ENCODE measurements at places on chromosomes 6 and 20.

- no peak for DNase-seq
Measured at GRCh38 chr20:35465976-35466375, 10.6 kb downstream of the CEP250 start.

GRCh38 chr6:19999319-20000191 lies 162.4 kb downstream of the ID4 start:
- DNase-seq = no peak

GRCh38 chr6:160996131-160996601 lies 4.6 kb downstream of the MAP3K4 start:
- no peak for DNase-seq

DNA sequence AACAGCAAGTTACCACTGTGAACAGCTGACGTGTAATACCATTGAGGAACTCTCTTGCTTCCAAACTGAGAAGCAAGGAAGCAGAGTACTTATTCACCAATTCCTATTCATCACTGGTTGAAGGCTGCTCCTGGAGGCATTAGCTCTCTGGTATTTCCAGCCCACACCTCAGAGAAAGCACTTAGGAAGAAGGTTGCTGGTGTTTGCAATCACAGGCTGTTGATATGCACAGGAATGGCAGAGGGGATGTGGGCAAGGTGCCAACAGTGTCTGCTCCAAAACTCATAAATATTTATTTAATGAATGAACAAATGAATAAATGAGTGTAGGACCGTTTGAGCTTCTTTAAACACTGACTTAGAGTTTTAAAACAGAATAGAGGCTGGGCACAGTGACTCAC lies 6.9 kb upstream of the RRBP1 start:
- no peak for DNase-seq

DNA sequence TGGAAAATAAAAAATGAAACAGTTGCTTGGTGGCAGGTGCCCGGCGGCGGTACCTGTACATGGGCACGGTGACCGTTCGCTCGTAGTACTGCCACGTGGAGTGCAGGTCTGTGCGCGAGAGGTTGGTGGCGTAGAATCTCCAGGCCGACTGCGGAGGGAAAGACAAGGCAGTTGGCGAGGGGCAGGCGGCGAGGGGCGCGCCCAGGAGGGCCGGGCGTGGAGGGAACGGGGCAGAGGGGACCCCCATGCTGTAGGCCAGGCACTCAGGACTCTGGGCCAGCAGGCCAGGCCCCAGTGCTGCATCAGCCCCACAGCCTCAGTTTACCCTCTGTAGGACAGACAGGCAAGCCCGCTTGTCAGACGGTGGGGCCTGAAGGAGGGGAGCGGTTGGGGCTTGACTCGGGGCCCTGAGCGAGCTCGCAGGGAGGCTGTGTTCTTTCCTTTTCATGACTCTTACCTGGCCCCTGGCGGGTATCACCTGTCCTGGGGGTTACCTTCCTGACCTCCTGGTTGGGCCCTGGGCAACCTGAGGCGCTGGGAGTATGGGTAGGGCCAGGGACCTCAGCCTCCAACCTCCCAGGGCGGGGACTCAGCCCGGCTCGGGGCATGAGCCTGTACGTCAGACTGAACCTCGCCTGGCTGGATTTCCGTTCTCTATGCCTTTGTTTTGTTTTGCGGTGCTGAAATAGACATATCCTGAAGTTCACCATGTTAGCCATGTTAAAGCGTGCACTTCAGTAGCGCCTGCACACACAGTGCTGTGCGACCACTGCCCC lies 38.5 kb downstream of the KCNQ2 start:
- DNase-seq = no peak

- no peak for DNase-seq
Measured at GRCh38 chr20:59004493-59004762, 2.6 kb downstream of the CTSZ start.

- no peak for DNase-seq
Measured at GRCh38 chr20:62686869-62687830, 21.5 kb upstream of the NTSR1 start.

DNA sequence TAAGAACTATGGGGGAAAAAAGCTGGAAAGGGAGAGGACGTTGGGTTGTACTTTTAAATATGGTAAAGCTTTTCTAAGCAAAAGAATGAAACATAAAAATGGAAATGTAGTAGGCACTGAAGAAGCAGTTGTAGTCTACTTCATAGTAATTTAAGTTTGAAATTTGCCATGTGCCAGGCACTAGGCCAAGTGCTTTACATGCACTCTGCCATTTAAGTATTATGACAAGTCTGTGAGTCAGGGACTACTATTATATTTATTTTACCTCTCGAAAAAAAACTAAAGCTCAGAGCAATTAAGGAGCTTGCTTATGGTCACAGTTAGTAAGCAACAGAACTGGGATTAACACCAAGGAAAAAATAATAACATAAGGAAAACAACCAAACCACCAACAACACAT lies 257.8 kb downstream of the GMDS start:
- DNase-seq = no peak

GRCh38 chr6:113782636-113783035 lies 74.5 kb upstream of the MARCKS start:
- no peak for DNase-seq

DNA sequence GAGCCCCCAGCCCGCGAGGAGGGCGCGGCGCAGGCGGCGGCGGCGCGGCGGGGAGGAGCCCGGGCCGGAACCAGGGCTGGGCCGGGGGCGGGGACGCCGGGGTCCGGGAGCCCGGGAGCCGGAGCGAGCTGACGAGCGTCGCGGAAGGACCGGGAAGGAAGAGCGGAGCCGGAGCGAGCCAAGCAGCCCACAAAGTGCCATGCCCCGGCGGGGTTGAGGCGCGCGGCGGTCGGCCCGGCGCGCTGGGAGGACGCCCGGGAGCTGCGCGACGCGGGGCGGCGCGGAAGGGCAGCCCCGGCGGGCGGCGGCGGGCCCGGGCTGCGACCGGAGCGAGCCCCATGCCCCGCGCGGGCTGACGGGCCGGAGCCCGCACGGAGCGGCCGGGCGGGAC lies 289 bp downstream of the FOXP4 start:
- DNase-seq = no peak

- DNase-seq = no peak
Measured at GRCh38 chr20:10539818-10540553, 104.9 kb downstream of the SLX4IP start.

DNA sequence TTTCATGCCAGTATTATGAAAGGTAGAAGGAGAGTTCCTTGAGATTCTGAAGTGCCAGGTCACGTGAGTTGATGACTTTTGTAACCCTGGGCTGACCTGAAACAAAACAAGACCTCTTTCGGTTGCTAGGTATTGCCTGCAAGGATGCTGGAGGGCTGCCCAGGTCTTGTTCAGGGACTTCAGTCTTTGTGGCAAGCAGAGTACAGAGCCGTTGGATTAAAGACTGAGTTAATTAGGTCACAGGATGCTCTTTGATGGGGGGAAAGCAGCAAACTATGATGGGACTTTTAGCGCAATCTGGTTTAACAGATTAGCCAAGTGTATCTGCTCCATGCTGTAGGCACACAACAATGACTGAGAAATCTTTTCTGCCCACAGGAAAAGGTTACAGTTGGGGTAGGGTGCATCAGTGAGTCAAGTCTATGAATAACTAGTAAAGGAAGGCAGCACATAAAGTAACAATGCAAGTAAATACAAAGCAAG lies 12.8 kb upstream of the ELOVL5 start:
- DNase-seq = no peak

DNA sequence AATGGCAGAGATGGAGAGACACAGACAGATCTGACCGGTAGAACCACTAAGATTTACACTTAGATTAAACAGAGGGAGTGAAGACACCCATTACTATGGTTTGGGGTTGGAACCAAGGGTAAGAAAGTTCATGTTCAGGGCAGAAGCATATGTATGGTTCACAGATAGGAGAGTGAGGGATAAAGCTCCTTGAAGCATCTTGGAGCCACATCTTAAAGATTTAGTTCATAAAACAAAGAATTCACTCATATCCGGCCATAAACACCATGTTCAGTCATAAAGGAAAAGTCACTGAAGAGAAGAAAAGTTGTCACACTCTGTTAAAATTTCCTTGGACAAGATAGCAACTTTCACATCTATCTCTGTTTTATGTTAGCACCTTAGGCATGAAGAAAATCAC lies 18.0 kb downstream of the STX7 start:
- DNase-seq = no peak

DNA sequence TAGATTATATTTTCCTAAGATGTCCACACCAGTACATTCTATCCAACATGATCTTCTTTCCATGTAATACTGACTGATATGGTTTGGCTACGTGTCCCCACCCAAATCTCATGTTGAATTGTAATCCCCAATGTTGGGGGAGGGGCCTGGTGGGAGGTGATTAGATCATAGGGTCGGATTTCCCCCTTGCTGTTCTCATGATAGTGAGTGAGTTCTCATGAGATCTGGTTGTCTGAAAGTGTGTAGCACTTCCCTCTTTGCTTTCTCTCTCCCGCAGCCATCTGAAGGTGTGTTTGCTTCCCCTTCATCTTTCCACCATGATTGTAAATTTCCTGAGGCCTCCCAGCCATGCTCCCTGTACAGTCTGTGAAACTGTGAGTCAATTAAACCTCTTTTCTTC lies 12.2 kb upstream of the HBS1L start:
- DNase-seq = no peak

- DNase-seq = no peak
Measured at GRCh38 chr6:81838031-81838430, 85.5 kb upstream of the TENT5A start.

Measured in caudate nucleus (tissue), 63 donors.